ENCODE measurements at places on chromosomes 11 and 22.

- no peak for DNase-seq
Measured at GRCh38 chr11:3815845-3816244, 7.5 kb downstream of the PGAP2 start.

- no peak for DNase-seq
Measured at GRCh38 chr11:121105481-121106195, 4.6 kb downstream of the TECTA start.

GRCh38 chr11:93986716-93987115 is 34.4 kb upstream of the HEPHL1 start:
- no peak for DNase-seq

- no peak for DNase-seq
Measured at GRCh38 chr11:121426476-121427399, 25.4 kb upstream of the SORL1 start.

GRCh38 chr11:132531921-132532320 is 1000.4 kb downstream of the OPCML start:
- no peak for DNase-seq

DNA sequence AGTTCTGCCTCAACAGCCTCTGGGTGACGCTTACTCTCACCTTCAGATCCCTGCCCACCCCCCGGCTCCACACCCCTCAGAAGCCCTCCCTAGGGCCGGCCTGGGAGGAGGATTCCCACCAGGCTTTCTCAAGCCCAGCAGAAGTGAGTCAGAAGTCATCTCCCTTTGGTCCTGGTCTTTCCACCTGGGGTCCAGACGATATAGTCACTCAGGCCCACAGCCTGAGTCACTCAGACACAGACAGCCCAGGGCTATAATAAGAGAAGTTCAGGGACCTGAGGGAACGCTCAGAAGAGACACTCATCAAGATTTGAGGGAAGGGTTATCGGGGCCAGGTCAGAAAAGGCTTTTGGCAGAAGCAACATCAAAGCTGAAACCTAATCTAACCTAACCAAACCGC is 127.1 kb downstream of the SPATA19 start:
- no peak for DNase-seq

All from H54 (cell line).